ENCODE measurements at places on chromosomes 4 and X. TPM values are rescaled to one million over a fixed set of nuclear protein-coding genes. Genes with fewer than 3 reads are reported as not detected.
A peak's percentile ranks its signal among the peaks of the same experiment; 100 is the strongest.

The LUZP4 gene
- not detected for total RNA-seq

GRCh38 chr4:171621646-171622045 is 191.6 kb upstream of the GALNTL6 start:
- H3K4me1 ChIP-seq: no peaks in the 10 kb centered on the region
- H3K36me3 ChIP-seq: peaks cover 10% of the 10 kb centered on the region
- H3K27me3 ChIP-seq: no peaks in the 10 kb centered on the region
- DNase-seq: no peak
- H3K4me3 ChIP-seq: no peak overlapping the region

The NAT8L gene
- 0.05 TPM for total RNA-seq

GRCh38 chr4:78766026-78766425 is 10.1 kb upstream of the BMP2K start:
- H3K27ac ChIP-seq: no peak overlapping the region
- H3K36me3 ChIP-seq: no peaks in the 10 kb centered on the region
- no peaks in the 10 kb centered on the region for H3K4me1 ChIP-seq

The CCDC158 gene
- total RNA-seq: not detected

The POU4F2 gene
- total RNA-seq: not detected

- no peaks in the 10 kb centered on the region for H3K27me3 ChIP-seq
- peaks cover 12% of the 10 kb centered on the region for H3K36me3 ChIP-seq
- peaks cover 48% of the 10 kb centered on the region for H3K4me1 ChIP-seq
- peak overlapping the region; percentile 99 for H3K27ac ChIP-seq
- DNase-seq: peak; percentile 78
Measured at GRCh38 chrX:47218920-47219815, 687 bp downstream of the CDK16 start.

DNA sequence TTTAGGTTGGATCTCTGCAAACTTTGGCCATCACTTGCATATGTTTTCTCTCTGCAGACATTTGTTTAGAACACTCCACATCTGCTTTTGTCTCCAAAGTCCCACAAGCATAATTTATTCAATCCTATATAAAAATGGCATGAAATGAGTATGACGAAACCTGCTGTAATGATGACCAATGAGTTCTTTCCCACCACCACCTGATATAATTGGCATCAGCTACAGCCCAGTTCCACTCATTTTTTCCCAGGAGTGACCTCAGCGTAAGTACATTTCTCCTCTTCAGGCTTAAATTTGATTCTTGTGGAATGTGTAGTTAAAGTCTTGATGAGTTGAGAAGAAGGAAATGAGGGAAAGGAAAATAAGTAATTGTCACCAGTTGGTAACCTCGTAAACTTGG is 205.1 kb downstream of the AWAT2 start:
- H3K36me3 ChIP-seq: no peaks in the 10 kb centered on the region
- no peak for DNase-seq
- H3K27me3 ChIP-seq: no peaks in the 10 kb centered on the region
- no peaks in the 10 kb centered on the region for H3K4me1 ChIP-seq

DNA sequence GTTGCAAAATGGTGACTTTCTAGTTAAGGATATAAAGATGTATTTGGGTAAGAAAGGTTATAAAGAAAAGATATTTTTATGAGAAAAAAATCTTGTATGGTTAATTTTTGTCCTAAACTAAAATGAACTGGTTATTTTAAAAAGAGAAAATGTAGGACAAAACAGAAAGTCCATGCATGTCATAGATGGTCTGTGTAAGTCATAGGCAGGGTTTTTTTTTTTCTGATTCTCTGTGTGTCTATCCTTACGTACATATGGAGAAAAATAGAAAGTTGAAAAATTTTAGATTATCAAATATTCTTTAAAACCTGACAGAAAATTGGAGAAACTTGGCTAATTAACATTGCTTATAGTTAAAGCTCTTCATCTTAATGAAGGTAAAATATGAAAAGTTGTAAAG is 493.4 kb downstream of the IQCM start:
- peaks cover 4% of the 10 kb centered on the region for H3K36me3 ChIP-seq
- no peaks in the 10 kb centered on the region for H3K27me3 ChIP-seq
- no peak for DNase-seq
- no peaks in the 10 kb centered on the region for H3K4me1 ChIP-seq
- no peak overlapping the region for H3K4me3 ChIP-seq

DNA sequence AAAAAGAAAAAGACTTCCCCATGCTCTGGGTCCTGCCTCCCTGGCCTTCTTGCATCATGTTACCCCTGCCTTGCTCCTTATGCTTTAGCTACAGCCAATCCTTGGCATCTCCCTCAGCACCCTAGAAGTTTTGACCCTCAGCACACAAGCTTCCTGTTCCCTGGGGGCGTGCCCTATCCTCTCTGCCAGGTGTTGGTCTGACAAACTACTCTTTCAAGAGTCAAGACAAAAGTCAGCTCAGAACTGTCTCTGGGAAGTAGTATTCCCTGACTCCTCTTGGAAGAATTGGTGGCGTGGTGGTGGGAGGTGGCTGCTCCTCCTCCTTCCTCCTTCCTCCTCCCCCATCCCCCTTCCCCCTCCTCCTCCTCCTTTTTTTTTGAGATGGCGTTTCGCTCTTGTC is 41.0 kb downstream of the PRPS1 start:
- DNase-seq: no peak
- H3K36me3 ChIP-seq: no peaks in the 10 kb centered on the region
- H3K4me3 ChIP-seq: no peak overlapping the region
- H3K27ac ChIP-seq: no peak overlapping the region
- peaks cover 10% of the 10 kb centered on the region for H3K4me1 ChIP-seq

DNA sequence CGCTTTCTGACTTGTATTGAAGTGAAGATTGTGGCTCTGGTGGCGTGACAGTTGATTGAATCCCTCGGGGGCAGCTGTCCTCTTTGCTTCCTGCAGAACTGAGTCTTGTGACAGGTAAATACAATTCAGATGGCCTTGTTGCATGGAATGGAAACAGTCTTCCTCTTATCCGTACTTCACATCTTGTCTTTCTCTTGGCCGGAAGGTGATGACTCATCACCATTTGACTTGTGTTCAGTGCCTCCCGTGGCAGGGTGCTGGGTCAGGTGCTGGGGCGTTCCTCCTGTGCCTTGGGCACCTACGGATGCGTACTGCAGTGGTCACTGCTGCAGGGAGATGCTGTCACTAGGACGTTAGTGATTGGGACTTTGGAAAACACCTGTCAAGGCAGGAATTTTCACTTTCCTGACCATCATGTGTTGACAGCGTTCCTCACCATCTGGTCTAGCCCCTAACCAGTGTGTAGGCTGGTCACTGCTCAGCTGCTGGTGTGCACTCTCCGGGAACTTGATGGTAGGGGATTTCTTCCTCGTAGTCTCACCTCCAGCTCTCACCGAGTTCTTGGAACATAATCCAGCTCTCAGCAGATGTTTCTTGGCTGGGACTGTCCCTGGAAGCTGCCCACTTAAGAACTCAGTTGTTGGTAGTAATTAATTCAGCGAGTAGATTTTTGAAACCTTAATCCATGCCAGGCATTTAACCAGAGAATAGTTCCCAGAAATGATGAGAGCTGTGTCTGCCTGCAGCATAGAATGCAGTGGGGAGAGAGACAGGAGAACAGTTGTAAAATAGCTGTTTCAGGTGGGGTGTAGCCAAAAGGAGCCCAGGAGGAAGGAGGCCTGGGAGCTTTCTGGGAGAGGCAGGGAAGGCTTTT is 7.2 kb downstream of the TBC1D14 start:
- no peaks in the 10 kb centered on the region for H3K36me3 ChIP-seq
- H3K27ac ChIP-seq: peak overlapping the region; percentile 88
- peak overlapping the region; percentile 82 for H3K4me3 ChIP-seq
- H3K27me3 ChIP-seq: no peaks in the 10 kb centered on the region
- no peak for DNase-seq
- peaks cover 53% of the 10 kb centered on the region for H3K4me1 ChIP-seq

- H3K27ac ChIP-seq: no peak overlapping the region
- H3K27me3 ChIP-seq: peaks cover 29% of the 10 kb centered on the region
- no peak overlapping the region for H3K4me3 ChIP-seq
- H3K4me1 ChIP-seq: no peaks in the 10 kb centered on the region
- H3K36me3 ChIP-seq: peaks cover 2% of the 10 kb centered on the region
- no peak for DNase-seq
Measured at GRCh38 chr4:6492861-6493657, 20.6 kb upstream of the PPP2R2C start.

- H3K4me3 ChIP-seq: no peak overlapping the region
- peaks cover 6% of the 10 kb centered on the region for H3K4me1 ChIP-seq
- DNase-seq: no peak
- no peak overlapping the region for H3K27ac ChIP-seq
Measured at GRCh38 chr4:168410681-168411080, 69.6 kb downstream of the DDX60L start.

DNA sequence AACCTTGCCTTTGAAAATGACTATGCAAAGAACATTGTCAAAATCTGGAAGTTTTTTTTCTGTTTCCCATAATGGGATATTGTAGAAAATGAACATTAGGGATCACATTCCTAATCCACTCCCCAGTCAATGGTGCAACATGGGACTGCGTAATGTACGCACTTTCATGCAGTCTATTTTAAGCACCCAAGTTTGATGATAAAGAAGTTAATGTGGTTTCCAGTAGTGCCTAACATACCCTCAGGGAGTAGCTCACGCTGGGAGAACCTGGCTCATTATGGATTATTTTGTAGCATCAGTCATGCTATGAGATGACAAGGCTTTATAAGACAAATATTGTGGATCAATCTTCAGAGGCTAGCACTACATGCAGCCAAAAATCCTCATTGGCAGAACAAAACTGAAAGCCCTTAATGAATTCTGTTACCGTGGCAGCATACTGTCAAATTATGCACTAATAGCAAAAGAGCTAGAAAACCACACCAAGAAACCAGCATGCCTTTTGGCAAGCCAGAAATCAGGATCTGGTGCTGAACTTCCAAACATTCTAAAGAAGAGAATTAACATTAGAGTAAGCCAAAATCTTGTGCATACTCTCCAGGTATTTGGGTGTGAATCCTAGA is 1392.8 kb upstream of the TENM3 start:
- no peaks in the 10 kb centered on the region for H3K36me3 ChIP-seq
- H3K4me1 ChIP-seq: no peaks in the 10 kb centered on the region
- DNase-seq: no peak
- no peaks in the 10 kb centered on the region for H3K27me3 ChIP-seq
- H3K4me3 ChIP-seq: no peak overlapping the region

DNA sequence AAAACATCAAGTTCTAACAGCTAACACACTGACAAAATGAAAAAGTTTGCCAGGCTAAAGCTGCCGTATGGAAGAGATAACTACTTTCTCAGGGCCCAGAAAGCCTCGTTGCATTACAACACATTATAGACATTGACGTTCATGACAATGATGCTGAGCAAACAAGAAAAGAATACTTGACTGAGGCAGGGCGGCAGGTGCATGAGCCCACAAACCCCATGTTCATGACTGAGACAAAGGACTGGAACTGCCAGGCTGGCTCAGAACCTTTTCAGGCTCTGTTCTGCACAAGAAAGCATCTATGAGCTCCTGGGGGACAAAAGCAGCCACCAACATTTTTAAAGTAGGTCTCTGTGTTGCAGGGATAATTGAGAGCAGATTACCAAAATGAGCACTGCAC is 13.6 kb downstream of the TLR6 start:
- DNase-seq: no peak
- H3K4me1 ChIP-seq: peaks cover 13% of the 10 kb centered on the region
- H3K4me3 ChIP-seq: no peak overlapping the region
- peaks cover 6% of the 10 kb centered on the region for H3K36me3 ChIP-seq

DNA sequence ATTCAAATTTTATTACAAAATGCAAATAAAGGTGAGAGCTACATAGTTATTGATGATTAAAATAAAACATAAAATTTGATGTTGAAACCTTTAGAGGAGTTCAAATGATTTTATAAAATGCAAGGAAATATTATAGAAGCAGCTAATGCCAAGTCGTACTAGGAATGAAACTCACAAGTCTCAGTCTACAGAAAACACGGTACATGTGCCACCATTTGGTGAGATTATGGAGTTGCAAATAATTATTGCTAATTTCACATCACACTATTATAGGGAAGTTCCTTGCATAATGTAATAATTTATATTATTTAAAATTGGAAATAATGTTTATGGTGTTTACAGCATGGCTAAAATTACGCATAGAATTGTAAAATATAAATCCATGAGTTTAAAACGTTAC is 1601.7 kb upstream of the TENM3 start:
- no peaks in the 10 kb centered on the region for H3K27me3 ChIP-seq
- no peaks in the 10 kb centered on the region for H3K36me3 ChIP-seq
- H3K27ac ChIP-seq: no peak overlapping the region
- H3K4me3 ChIP-seq: no peak overlapping the region

GRCh38 chr4:76311896-76312331 is 5.4 kb downstream of the STBD1 start:
- H3K27ac ChIP-seq: no peak overlapping the region
- no peaks in the 10 kb centered on the region for H3K4me1 ChIP-seq
- peaks cover 3% of the 10 kb centered on the region for H3K27me3 ChIP-seq
- H3K4me3 ChIP-seq: no peak overlapping the region
- H3K36me3 ChIP-seq: peaks cover 11% of the 10 kb centered on the region
- no peak for DNase-seq

The CDX4 gene
- total RNA-seq: not detected

The PARM1 gene
- total RNA-seq: 0.39 TPM

The GLOD5 gene
- not detected for total RNA-seq
